ENCODE measurements at places on chromosomes 13 and 19.
A peak's percentile ranks its signal among the peaks of the same experiment; 100 is the strongest.

DNA sequence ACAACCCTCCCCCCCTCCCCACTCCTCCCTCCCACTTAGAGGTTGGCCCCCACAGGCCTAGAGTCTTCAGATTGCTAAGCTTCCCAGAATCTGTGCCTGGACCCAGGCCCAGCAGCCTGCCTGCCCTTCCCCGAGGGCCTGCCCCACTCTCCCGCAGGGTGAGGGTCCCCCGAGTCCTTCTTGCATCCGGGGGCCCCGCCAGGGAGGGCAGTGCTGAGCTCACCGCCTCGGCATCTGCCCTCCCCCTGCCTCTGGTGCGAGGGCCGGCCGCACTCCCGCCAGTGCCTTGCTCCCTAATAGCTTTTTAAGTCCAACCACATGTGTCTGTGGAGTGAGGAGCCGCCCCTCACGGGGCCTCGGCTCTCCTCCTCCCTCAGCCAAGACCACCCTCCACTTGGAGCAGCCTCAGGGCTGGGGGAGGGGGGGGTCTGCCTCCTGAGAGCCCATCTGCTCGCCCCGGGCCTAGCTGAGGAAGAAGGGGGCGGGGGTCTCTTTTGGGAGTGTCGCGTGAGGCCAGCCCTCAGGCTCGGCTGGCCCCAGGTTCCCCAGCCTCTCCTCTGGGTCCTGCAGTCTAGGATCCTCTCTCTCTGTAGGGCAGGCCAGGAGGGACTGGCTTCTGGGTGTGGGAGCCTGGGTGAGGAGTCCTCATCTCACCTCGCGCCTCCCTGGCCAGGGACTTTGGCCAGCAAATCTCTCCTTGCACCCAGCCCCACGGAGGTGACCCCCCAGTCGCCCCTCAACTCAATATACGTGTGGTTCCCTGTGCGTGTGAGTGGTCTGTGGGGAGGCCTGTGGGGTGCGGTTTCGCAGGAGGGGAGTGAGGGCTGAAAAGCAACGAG is 47.2 kb downstream of the LYL1 start:
- DNase-seq: peak; percentile 72

- no peak for DNase-seq
Measured at GRCh38 chr13:107830804-107831203, 384.5 kb downstream of the LIG4 start.

GRCh38 chr19:39871886-39872866 is 26.0 kb upstream of the FBL start:
- DNase-seq: no peak

- no peak for DNase-seq
Measured at GRCh38 chr19:46387713-46388130, 25.6 kb downstream of the CCDC8 start.

- DNase-seq: no peak
Measured at GRCh38 chr13:67554286-67554685, 324.1 kb upstream of the PCDH9 start.

- no peak for DNase-seq
Measured at GRCh38 chr13:87124785-87125074, 546.4 kb upstream of the SLITRK5 start.

- DNase-seq: no peak
Measured at GRCh38 chr19:3855320-3855719, 13.5 kb downstream of the ZFR2 start.

- no peak for DNase-seq
Measured at GRCh38 chr19:38081547-38082255, 142.3 kb downstream of the DPF1 start.

GRCh38 chr13:25906191-25906661 is 145.6 kb downstream of the SHISA2 start:
- no peak for DNase-seq

GRCh38 chr13:60152114-60152513 is 11.6 kb downstream of the DIAPH3 start:
- DNase-seq: no peak

DNA sequence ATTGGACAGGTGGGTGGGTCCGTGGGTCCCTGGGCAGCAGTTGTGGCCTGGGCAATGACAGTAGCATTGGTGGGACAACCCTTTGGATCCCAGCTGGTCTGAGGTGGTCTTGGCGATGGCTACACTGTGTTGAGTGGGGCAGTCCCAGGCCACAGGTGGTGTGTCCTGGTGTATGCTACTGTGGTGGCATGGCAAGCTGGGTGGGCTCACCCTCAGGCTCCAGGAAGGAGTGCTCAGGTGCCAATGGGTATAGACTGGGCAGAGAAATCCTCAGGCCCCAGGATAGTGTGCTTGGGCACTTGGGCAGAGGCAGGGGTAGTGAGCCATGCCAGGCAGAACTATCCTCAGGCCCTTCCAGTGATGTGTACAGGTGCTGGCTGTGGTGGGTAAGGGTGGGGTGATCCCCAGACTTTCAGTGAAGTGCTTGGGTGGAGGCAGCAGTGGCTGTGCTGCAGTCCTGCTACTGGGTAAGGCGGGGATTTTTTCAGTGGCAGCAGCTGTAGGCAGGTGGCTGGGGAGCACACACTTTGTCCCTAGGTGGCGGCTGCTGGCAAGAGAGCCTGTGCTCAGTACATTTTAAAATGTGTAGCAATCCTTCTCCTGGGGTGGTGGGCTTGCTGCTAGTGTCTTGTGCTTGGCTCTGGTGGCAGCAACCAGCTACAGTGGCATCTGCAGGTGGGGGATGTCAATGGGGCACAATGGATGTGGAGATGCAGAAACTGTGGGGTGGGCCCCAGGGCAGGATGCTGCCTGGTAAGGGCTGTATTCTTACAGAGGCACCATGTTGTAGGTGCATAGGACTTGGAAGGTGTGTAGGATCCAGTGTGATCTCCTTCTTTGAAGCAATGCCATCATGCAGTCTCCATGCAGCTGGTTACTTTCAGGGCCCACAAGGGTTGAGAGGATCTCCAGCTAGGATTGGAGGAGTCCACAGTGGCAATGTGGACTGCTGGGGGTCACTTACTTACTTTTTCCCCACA is 64.9 kb downstream of the DNAJC3 start:
- no peak for DNase-seq

DNA sequence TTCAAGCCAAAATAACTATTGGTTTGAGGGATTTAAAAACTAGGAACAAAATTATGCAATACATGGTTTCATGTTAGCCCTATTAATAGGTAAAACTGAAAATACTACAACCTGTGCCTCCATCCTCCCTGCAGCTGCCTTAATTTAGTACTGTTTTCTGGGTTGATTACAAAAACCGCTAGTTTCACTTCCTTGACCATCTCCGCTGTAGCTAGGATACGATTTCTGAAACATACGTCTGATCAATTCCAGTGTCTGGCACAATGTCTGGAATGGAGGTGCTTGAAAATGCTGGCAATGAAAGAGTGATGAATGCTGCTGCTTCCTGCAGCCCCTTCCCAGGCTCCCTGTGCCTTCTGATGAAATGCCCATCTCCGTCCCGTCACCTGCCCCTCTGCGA is 273.5 kb downstream of the SHISA2 start:
- no peak for DNase-seq

DNA sequence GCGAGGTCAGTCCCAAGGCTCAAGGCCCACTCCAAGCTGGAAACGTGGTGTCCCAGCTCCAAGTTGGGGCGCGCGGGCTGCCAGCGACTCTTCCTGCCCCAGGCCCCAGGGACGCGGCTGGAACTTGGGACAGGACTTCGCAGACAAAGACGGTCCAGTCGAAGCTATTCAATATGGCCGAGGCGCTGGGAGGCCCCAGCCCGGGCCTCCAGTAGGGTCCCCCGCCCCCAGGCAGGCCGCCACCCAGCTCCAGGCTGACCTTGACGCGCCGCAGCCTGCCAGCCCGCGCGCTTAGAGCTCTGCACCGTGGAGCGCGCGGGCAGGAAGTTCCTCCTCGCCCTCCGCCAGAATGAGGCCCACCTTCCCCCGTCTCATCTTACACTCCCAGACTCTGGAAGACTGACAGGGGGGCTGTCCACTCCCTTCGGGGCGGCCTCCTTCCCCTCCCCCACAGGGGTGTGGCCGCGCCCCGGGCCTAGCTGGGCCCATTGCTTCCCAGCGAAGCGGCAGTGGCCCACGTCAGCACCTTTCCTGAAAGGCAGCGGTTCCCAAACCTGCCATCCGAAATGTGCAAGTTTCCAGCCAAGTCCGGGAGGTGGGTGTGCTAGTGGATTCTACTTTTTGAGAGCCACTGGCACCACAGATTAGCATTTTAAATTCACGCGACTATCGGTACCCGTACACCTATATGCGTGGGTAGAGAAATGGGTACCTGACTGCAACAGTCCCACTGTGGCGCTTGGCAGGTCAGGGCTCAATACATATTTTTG is at the start of gene CCDC8:
CCDC8 (minus strand) TSS at position 303 of the 770 bp plus-strand sequence. CDS start 754 bp downstream, outside the sequence.
- DNase-seq: peak; percentile 86

DNA sequence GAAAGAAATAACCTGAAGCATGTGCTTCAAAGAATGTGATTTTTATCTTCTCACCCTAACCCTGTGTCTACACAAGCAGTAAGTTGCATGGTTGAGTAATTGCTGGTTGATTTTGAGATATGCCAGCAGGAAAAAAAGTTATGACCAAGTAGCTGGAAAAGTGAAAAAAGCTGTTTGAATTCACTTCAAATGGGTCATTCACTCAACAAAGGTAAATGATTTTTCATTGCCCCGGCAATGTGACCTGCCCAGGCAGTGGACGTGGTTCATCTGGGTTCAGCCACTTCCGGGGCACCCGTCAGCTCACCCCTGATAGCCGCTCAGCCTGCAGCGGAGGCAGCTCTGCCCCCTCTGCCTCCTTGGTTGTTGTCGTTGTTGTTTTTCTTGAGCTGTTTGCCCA is 18.5 kb downstream of the TNFRSF19 start:
- DNase-seq: peak; percentile 24

DNA sequence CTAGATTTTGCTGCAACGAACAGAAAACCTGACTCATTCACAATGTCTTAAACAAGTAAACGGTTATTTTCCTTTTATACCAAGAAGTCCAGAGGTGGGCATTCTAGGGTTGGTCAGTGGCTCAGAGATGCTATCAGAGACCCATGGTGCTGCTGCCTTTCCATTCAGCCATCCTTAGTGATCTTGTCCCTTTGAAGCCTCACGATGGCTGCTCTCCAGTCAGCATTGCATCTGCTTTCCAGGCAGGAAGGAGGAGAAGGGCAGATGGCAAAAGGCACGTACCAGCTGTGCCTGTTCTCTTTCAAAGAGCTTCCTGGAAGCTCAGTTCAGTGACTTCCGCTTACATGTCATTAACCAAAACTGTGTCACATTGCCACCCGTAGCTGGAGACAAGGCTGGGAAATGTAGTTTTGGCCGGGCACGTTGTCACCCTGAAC is 30.1 kb downstream of the WDFY2 start:
- no peak for DNase-seq

DNA sequence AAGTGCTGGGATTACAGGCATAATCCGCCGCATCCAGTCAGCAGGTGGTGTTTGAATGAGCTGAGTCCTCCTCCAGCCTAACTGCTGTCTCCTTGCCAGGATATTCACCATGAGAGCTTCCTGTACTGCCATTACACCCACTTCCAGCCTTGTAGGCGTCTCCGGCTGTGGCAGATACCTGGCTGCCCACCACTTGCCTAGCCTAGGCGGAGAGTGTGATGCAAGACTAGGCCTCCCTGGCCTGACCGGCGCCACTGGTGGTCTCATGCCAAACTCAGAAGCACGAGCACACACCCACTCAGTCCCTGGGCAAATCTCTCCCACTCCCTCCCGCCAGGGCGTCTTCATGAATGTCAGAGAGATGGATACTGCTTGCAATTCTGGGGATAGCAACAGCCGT is 16.6 kb downstream of the IL12RB1 start:
- DNase-seq: no peak

- no peak for DNase-seq
Measured at GRCh38 chr13:90261343-90261742, 1086.1 kb upstream of the MIR17HG start.

- DNase-seq: no peak
Measured at GRCh38 chr19:17654993-17655392, 33.2 kb downstream of the UNC13A start.

DNA sequence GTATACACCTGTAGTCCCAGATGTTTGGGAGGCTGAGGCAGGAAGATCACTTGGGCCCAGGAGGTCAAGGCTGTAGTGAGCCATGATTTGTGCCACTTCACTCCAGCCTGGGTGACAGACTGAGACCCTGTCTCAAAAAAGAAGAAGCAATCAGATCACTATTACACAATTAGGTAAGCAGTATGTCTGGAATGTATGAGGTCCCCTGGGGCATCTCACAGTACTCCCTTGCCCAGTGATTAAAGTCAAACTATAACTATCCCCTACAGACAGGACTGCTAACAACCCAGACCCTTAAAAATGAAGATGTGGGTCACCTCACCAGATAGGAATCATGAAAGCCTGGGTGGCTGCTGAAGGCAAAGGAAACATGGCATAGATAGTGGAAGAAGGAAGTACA is 9.4 kb upstream of the PAN3 start:
- no peak for DNase-seq

- no peak for DNase-seq
Measured at GRCh38 chr13:32362574-32362973, 47.3 kb downstream of the BRCA2 start.

DNA sequence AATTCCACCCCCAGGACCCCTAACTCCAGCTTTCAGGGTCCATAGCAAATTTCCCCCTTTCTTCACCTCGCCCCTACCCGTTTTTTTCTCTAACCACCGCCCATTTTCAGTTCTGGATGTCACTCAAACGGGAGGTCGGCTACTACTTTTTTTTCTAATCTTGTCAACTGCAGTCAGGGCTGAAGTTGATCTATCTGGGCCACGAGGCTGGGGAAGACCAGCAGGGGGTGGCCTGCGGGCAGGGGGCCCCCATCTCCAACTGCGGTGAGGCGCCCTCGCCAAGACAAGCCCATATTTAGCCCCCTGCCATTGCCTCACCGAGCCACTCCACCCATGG is 748 bp downstream of the LHFPL6 start:
- no peak for DNase-seq

- DNase-seq: no peak
Measured at GRCh38 chr13:20942938-20943559, 40.5 kb upstream of the XPO4 start.

DNA sequence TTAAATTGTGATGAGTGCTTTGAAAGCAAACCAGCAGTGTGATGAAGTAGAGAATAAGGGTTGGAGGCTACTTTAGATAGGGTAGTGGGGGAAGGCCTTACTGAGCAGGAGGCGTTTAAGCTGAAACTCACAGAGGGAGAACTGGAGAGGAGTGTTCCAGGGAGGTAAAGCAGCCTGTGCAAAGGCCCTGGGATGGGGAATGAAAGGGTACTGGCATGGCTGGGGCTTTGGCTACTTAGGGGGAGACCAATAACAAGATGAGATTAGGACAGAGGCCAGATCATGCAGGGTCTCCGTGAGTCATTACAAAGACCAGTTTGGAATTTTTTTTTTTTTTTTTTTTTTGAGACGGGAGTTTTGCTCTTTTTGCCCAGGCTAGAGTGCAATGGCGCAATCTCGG is 1.1 kb downstream of the PPP5C start:
- no peak for DNase-seq

DNA sequence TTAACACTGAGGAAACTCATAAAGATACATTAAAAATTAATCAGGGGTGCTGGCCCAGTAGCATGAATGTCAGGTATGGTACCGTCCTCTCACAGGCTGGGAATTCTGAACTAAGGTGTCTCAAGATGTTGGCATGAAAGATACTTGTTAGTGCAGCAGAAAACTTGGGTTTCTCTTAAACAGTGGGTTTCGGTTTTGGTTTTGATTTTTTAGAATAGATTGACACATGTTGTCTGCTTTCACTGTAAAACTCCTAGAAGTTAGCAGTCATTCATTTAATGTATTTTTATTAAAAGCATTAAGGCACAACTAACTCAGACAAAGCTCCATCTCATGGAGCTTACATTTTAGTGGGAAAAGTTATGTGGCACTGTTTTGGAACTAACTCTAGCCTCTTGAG is 3.5 kb upstream of the OBI1 start:
- no peak for DNase-seq

Measured in kidney glomerular epithelial cell (primary cell).